ENCODE measurements at places on chromosomes 1 and 21.

- DNase-seq, result no peak
These were observed 325.1 kb downstream of the HHAT start for GRCh38 chr1:210653771-210654170.

DNA sequence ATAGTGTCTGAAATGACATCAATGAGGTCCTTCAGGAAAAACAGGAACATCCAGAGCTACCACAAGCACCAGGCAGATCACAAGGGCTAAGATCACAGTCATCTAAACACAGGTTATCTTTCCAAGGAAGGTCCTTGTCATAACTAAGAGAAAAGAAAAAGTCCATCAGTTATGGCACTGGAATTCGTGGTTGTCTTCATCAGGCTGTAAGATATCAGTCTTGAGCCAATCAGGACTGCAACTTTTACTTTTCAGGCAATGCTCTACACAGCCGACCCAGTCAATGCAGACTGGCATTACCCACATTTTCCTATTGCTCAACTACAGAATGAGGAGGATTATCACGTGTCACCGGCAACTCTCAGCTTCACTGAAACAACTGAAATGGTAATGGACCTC, 26.4 kb downstream of the SORT1 start:
- no peak for DNase-seq

GRCh38 chr1:167533851-167534300, 15.5 kb upstream of the CD247 start:
- DNase-seq, result peak; percentile 40

GRCh38 chr1:111179968-111180533, 20.4 kb downstream of the DENND2D start:
- no peak for DNase-seq

DNA sequence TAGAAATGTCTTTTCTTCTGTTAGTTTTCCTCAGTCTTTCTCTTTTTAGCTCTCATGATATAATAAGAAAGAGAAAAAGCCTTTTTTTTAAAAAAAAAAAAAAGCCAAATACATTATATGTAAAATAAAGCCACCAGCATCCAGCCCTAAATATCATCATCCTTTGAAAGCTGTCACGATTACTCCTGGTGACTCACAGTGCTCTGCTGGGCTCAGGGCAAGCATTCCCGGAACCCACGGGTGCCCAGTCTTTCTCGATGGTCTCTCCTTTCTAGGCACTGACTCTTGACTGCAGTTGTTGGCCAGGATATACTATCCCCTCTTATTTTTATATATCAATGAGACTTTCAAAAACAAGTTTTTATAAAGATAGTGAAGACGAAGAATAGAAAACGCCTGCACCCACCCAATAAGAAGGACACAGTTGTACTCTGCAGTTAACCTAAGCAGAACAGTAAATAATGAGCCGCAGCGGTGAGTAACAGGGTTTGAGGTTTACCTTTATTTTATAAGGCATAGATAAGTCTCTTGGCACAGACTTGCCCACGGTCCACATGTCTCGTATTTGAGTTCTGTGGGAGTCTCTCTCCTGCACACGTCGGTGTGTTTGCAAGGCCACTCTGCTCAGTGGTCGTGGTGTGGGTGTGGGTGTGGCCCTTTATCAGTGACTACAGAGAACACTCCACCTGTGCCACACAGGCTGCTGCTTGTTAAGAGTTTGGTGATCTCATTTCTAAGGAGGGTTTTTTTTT, 15.7 kb upstream of the MX2 start:
- DNase-seq, result no peak

DNA sequence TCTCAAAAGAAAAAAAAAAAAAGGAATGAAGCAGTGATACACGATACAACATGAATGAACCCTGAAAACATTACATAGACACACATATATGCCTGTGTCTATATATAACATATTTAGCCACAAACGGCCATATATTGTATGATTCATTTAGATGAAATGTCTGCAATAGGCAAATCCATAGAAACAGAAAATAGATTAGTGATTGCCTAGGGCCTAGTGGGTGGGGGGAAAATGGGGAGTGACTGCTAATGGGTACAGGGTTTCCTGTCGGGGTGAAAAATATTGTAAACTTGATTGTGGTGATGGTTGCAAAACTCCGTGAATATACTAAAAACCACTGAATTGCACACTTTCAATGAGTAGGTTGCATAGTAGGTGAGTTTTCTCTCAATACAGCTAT, 6.0 kb upstream of the H6PD start:
- no peak for DNase-seq

DNA sequence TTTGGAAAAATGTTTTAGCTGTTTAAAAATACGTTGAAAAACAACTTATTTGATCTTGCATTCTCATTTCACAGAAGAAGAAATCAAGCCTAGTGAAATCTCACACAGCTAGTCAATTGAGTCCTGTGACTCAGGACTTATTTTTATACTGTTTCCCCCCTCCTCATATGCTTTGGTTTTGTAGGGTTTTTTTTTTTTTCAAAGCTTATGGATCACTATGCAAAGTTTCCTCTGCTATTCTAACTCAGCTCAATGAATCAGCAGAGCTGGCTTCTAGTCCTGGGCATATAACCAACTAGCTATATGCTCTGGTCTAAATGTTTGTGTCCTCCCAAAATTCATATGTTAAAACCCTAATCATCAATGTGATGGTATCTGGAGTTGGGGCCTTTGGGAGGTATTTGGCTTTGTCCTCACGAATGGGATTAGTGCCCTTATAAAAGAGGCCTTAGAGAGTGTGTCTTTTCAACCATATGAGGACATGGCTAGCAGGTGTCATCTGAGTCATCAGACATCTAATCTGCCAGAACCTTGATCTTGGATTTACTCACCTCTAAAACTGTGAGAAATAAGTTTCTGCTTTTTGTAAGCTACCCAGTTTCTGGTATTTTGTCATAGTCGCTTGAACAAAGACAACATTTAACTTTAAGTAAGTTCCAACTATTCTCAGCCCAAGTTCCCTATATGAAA, 317.2 kb upstream of the C1orf87 start:
- no peak for DNase-seq

DNA sequence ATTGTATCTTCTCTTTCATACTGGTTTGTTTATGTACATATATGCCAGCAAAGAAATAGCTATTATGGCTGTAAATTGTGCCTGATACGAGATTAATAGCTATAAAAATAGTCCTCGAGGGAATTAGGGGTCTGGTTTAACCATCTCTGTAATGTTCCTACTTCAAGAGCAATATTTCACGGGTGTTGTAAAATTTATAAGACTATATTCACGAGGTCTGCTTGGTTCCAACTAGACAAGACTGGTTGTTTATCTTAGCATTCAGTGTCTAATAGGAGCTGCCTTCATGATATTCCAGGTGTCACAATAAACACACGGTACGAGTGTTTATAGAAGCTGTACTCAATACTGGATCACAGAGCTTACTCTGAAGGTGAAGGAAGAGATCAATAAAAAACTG, 389.9 kb downstream of the SIPA1L2 start:
- DNase-seq, result no peak

GRCh38 chr1:85330711-85331290, 54.4 kb upstream of the BCL10 start:
- DNase-seq, result no peak

GRCh38 chr1:226960256-226960655, 20.2 kb downstream of the COQ8A start:
- DNase-seq, result no peak

Measured in NCI-H1105 (cell line).